Muscle of leg (tissue), 16 donors: ENCODE measurements at places on chromosomes 2 and 18.

DNA sequence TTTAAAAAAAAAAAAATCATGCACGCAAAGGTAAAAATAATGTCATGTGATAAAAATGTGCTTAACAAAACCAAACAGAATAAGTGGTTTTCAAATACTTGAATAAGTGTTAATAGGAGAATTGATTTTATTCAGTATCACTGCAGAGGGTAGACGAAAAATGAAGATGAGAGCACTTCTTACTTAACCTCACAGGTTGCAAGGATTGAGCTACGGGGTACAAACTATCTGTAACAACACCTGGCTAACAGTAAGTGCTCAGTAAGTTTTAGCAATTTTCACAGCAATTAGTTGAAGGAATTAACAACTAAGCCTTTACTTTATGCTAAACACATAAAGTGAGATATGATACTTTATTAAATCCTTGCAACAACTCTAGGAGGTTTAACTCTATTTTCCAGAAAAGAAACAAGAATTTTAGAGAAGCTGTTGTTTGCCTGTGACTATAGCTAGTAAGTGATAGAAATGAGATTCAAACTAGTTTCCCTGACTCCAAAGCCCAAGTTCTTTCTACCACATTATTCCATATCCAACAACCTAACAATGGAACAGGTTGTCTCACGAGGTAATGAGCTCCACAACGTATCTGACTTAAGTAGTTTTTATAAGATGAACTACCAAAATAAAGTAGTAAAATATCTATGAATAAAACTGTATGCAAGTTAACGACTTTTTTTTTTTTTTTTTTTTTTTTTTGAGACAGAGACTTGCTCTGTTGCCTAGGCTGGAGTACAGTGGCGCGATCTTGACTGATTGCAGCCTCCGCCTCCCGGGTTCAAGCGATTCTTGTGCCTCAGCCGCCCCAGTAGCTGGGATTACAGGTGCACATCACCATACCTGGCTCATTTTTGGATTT lies 4.7 kb downstream of the PRKD3 start:
- no peaks in the 10 kb centered on the region for H3K27me3 ChIP-seq
- no peak for DNase-seq
- H3K4me1 ChIP-seq = peaks cover 6% of the 10 kb centered on the region

GRCh38 chr18:35747894-35748472 lies 166.4 kb downstream of the GALNT1 start:
- no peak overlapping the region for H3K4me3 ChIP-seq
- no peaks in the 10 kb centered on the region for H3K36me3 ChIP-seq
- no peak overlapping the region for H3K27ac ChIP-seq

DNA sequence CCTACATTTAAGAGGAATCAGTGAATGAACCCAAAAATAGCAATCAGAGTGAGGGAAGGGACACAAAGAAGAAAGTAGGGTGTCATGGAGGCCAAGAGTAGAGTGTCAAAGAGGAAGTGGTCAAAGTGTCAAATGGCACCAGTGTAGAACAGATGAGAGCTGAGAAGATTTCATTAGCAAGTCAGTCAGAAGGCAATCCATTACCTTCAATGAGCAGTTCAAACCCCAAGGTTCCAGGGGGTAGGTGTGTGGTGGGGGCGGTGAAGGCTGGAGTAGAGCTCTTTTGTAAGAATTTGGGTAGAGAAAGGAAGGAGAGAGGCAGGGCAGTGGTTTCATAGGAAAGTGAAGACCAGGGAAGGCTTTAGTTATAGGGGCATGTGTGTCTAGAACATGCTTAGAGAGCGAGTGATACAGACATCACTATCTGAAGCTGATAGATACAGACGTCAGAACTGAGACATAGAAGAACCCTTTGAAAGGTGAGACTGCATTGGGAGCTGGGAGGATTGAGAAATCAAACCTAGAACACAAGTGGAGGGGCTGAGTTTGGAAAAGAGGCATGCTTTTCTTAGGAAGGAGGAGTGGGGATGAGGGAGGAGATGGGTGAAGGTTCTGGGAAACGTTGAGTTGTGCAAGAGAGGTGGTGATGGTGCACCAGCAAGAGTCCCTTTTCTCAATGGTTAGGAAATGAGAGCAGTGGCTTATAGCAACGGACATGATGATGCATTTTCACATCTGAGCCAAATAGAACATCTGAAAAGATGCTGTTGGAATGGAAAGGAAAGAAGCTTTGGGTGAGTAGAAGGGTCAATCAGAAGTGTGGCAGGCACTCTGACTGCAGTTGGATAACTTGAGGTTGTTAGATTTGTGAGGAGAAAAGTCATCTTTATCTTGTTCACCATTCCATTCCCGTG lies 48.9 kb upstream of the IL1RL1 start:
- no peaks in the 10 kb centered on the region for H3K27me3 ChIP-seq
- H3K4me1 ChIP-seq = peaks cover 6% of the 10 kb centered on the region
- H3K27ac ChIP-seq = no peak overlapping the region
- no peak for DNase-seq

GRCh38 chr2:88721268-88721667 lies 29.8 kb downstream of the RPIA start:
- no peaks in the 10 kb centered on the region for H3K4me1 ChIP-seq
- H3K27me3 ChIP-seq = no peaks in the 10 kb centered on the region
- no peak overlapping the region for H3K4me3 ChIP-seq
- H3K27ac ChIP-seq = no peak overlapping the region

DNA sequence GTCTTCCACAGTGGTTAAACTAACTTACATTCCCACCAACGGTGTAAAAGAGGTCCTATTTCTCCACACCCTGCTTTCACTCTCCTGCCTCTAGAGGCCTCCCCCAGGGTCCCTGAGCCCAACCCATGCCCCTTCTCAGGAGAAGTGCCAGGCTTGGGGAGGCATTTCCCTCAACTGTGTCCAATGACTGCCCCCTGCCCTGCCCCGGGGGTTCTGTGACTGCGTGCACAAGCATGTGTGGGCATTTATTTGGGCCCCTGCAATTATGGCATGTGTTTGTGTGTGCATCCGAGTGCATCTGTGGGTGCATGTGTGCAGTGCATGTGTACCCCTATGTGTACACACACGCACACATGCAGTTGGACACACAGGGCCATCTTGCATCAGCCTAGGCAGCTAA lies 57.3 kb downstream of the INHBB start:
- H3K36me3 ChIP-seq = no peaks in the 10 kb centered on the region
- no peak for DNase-seq
- no peak overlapping the region for H3K4me3 ChIP-seq

- no peaks in the 10 kb centered on the region for H3K4me1 ChIP-seq
- H3K27ac ChIP-seq = no peak overlapping the region
- no peak for DNase-seq
- no peaks in the 10 kb centered on the region for H3K36me3 ChIP-seq
Measured at GRCh38 chr2:154713675-154714074, 15.2 kb downstream of the KCNJ3 start.

- no peak for DNase-seq
- no peaks in the 10 kb centered on the region for H3K27me3 ChIP-seq
Measured at GRCh38 chr18:26057344-26057773, 33.1 kb downstream of the SS18 start.

DNA sequence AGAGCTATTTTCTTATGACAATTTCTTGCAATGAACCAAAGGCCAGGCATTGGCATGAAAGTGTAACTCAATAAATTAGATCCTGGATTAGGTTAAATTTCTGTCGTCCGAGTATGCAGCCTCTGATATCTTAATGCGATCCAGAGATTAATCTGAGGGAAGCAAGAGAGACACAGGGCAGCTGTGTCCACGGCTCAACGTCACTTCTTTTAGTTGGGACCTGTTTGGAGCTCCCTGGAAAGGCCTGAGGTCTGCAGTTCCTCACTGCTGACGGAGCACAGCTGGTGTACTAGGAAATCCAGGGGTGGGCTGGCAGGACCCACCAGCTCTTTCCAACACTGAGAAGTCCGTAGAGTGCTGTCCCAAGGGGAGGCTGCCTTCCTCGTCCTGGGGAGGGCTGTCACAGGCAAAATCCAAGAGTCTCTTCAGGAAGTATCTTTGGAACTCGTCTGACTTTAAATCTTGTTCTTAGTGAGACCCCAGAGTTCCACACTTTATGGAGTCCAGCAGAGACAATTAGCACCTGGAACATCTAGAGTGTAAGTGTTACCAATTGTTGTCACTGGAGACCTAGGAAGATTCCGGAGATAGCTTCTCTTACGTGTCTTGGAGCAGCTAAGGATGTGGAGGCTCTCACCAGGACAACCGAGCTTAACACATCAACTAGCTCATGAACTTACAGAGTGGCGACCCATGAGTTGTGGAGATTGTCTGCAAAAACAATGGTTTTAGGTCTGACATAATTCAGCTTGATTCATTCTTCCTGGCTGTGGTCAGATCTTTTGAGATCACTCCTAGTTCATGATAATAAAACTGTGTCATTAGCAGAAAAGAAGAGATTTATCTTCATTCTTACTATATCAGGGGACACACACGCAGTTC lies 173.7 kb downstream of the ACKR3 start:
- DNase-seq = peak; percentile 39
- no peak overlapping the region for H3K4me3 ChIP-seq
- peaks cover 8% of the 10 kb centered on the region for H3K4me1 ChIP-seq
- no peaks in the 10 kb centered on the region for H3K27me3 ChIP-seq

DNA sequence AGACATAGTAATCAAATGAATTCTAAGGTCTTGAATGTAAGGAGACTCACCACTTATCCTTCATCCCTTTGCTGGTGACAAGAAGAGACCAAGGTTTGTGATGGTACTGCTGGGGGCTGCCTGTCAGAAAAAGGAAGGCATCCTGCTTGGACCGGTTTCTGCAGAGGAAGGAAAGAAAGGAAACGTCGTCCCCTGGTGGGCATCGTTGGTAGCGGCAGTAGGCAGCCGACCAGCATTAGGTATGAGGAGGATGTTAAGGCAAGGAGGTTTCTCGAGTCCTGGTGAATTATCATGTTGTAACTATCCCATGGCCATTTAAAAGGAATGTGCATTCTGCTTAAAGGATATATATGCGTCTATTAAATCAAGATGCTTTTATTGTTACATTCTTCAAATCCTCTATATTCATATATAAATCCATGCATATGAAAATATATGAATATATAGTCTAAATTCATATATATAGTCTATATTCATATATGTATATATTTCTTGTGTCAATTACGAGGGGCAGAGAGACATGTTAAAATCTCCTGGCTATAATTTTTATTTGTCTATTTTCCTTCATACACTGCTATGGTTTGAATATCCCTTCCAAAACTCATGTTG lies 94.4 kb upstream of the TGFA start:
- DNase-seq = peak; percentile 61
- H3K36me3 ChIP-seq = no peaks in the 10 kb centered on the region
- H3K27me3 ChIP-seq = peaks cover 7% of the 10 kb centered on the region
- H3K4me1 ChIP-seq = no peaks in the 10 kb centered on the region

GRCh38 chr2:78982638-78983330 lies 42.7 kb upstream of the REG3G start:
- H3K27ac ChIP-seq = no peak overlapping the region
- H3K27me3 ChIP-seq = no peaks in the 10 kb centered on the region
- H3K4me1 ChIP-seq = peaks cover 4% of the 10 kb centered on the region
- no peak overlapping the region for H3K4me3 ChIP-seq

DNA sequence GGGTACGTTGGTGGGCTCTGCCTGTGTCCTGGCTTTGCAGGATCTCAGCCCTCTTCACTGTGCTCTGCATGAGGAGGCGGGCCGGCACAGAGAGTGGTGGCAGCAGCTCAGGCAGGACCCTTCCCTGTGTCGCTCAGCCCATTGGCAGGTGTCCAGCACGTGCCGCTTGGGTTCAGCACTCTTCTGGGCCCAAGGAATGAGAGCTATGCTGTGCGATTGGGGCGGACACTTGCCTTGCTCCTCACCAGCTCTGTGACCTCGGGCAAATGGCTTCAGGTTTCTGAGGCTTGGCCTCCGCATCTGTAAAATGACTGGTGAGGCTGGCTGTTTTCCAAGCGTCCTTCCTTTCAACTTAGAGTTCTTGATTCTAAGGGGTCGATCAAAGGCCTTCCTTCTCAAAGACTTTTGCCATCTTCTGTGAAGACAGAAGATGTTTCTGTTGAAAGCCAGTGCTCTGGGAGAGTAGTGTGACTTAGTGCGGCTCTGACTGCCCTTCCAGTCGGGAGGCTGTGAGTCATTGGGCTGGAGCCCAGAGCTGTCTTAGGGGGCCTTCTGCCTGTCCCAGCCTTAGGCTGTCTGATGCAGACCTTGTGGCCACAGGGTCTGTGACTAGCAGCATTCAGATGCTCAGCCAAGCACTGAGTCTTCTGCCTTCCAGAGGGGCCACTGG lies 35.6 kb downstream of the GLI2 start:
- H3K27me3 ChIP-seq = peaks cover 6% of the 10 kb centered on the region
- peak overlapping the region; percentile 44 for H3K27ac ChIP-seq
- peaks cover 59% of the 10 kb centered on the region for H3K4me1 ChIP-seq
- DNase-seq = peak; percentile 84
- H3K4me3 ChIP-seq = no peak overlapping the region
- H3K36me3 ChIP-seq = no peaks in the 10 kb centered on the region

DNA sequence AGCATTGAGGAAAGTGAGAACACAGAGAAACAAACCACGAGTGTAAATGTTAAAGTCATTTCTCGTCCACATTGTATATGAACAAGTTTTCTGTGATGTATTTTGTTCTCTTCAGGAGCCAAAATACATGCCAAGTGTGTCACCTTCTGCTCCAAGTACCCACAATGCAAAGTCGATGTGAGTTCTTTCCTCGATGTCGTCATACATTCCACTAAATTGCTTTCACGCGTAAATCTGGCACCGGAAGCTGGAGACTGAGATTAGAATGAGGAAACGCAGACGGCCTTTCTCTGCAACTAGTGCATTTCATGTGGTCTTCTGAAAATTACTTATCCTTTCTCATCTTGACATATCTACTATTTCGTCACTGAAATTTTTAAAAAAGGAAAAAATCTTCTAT lies 118.5 kb upstream of the SALL3 start:
- H3K36me3 ChIP-seq = no peaks in the 10 kb centered on the region
- no peak overlapping the region for H3K27ac ChIP-seq
- no peaks in the 10 kb centered on the region for H3K4me1 ChIP-seq
- no peak overlapping the region for H3K4me3 ChIP-seq

DNA sequence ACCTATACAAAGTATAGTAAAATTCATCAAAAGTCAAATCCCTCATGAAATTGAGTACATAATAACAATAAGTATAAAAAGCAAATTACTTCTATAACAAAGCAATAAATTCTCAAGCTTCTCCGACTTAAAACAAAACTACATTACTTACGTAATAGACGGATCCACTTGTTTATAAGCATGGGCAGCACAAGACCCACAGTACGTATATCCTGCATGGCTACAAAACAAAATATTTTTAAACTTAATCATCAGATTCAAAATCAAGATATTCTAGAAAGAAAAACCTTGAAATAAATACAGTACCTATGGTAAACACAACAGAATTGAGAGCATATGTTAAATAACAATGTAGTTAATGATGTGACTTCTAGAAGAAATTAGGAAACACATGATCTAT lies 78.9 kb downstream of the MEMO1 start:
- H3K4me1 ChIP-seq = no peaks in the 10 kb centered on the region
- H3K4me3 ChIP-seq = no peak overlapping the region
- H3K36me3 ChIP-seq = peaks cover 3% of the 10 kb centered on the region
- no peaks in the 10 kb centered on the region for H3K27me3 ChIP-seq
- DNase-seq = no peak
- H3K27ac ChIP-seq = no peak overlapping the region
